ENCODE measurements at places on chromosomes 3 and 15. TPM values are rescaled to one million over a fixed set of nuclear protein-coding genes. Genes with fewer than 3 reads are reported as not detected.

DNA sequence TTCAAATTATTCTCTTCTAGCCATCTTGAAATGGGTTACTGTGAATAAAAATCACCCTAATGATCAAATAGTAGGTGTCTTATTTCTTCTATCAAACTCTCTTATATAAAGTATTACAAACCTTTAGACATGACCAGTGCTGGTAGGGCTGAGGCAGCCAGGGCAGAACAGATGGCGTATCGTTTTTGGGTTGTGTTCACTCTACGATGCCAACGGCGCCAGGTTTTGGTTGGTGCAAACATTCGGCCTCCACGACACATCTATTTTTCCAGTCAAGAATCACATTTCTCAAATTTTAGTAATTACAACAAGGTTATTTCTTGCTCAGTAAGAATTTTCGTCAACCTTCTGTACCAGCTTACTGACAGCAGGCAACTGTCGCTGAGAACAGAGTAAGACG is 2.2 kb downstream of the RPL4 start:
- no peaks in the 10 kb centered on the region for H3K27me3 ChIP-seq
- no peak for DNase-seq
- H3K36me3 ChIP-seq: no peaks in the 10 kb centered on the region
- no peak overlapping the region for H3K4me3 ChIP-seq
- H3K27ac ChIP-seq: no peak overlapping the region

GRCh38 chr3:183027276-183027675 is 46.9 kb upstream of the DCUN1D1 start:
- no peak overlapping the region for H3K27ac ChIP-seq
- H3K36me3 ChIP-seq: peaks cover 38% of the 10 kb centered on the region
- DNase-seq: no peak
- no peaks in the 10 kb centered on the region for H3K4me1 ChIP-seq
- H3K27me3 ChIP-seq: no peaks in the 10 kb centered on the region
- H3K4me3 ChIP-seq: no peak overlapping the region

GRCh38 chr3:196016059-196016458 is 65.8 kb downstream of the TFRC start:
- H3K4me3 ChIP-seq: no peak overlapping the region
- no peak overlapping the region for H3K27ac ChIP-seq
- no peaks in the 10 kb centered on the region for H3K4me1 ChIP-seq
- H3K36me3 ChIP-seq: no peaks in the 10 kb centered on the region
- no peak for DNase-seq

GRCh38 chr3:176570992-176571391 is 626.3 kb downstream of the TBL1XR1 start:
- H3K27ac ChIP-seq: no peak overlapping the region
- H3K27me3 ChIP-seq: no peaks in the 10 kb centered on the region
- H3K36me3 ChIP-seq: no peaks in the 10 kb centered on the region
- H3K4me1 ChIP-seq: no peaks in the 10 kb centered on the region

Gene MUSTN1
- total RNA-seq: 30.2 TPM

DNA sequence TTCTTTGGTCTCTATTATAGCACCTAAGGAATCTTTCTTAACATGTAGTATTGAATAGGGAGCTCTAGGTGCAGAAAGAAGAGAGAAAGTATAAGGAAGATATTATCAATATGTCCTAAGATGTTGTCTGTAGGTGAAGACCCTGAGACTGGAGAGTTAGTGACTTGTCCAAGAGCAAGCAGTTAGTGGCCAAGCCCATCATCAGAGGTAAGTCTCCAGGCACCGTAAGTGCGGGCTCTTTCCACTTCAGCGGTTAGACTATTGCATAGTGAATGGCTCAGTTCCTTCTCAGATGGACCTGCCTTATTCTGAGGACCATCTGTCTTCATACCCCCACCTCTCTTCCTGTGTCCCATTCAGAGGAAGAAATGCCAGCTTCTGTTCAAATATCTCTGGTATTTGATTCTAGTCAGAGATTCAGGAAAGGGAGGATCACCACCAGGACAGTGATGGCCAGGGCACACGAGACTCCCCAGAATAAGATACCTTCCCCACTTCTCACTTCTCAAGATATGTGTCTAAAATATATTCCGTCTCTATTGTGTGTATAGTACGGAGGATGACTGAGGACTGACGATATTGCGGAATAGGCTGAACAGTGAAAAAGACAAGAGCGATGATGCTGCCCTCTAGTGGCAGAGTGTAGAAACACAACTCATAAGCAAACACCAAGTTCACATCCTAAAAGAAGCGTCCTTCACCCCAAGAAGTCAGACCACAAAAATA is 19.1 kb upstream of the ADGRG7 start:
- no peak for DNase-seq
- H3K36me3 ChIP-seq: no peaks in the 10 kb centered on the region
- H3K27me3 ChIP-seq: no peaks in the 10 kb centered on the region
- H3K4me1 ChIP-seq: no peaks in the 10 kb centered on the region
- H3K27ac ChIP-seq: no peak overlapping the region

Data from vagina (tissue), 2 donors.